NCI-H2107 (cell line): ENCODE measurements at places on chromosomes 3 and 15.

- no peak for DNase-seq
Measured at GRCh38 chr3:149152420-149152819, 23.0 kb downstream of the HPS3 start.

DNA sequence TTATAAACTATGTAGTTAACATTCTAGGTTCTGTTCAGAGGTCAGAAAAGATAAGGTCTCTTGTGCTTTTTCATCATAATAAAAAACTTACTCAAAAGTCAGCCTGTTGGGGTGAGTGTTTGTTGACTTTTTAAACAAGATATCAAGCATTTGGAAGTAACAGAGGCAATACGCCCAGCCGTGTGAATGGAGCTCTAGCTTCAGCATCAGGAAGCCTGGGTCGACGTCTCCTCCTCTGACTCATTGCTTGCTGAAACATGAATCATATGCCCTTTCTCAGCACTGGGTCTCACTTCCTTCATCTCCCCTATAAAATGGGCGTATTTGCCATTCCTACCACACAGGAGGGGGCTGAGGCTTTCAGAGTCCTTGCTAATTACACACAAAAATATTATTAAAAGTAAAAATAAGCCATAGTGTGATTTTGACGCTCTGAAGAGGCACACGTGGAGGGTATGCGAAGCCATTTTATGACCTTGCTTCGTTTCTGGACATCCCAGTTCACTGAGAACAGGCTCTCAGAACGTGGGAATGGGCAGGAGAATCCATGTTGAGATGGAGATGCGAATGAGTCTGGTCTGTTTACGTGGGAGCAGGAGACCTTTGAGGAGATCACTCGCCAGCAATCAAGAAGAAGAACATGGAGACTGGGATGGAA is 220.8 kb upstream of the TPRG1 start:
- DNase-seq, result no peak

DNA sequence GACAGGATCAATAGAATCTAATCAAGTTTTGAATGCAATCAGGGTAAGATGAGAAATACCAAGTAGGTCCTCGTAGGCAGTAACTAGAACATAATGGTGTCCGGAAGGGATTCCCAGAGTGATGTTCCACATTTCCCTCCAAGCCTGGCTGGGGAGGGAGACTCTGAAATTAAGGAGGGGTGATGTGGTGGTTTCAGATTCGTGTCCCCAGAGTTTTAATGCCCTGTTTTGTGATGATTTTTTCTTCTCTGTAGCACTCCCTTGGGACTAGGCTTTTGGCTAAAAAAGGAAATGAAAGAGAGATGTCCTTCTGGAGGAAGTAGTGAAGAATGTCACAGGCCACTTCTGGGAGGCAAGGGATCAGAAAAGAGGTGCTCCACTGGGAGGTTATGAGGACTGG is 108.3 kb upstream of the CACNA2D3 start:
- no peak for DNase-seq

DNA sequence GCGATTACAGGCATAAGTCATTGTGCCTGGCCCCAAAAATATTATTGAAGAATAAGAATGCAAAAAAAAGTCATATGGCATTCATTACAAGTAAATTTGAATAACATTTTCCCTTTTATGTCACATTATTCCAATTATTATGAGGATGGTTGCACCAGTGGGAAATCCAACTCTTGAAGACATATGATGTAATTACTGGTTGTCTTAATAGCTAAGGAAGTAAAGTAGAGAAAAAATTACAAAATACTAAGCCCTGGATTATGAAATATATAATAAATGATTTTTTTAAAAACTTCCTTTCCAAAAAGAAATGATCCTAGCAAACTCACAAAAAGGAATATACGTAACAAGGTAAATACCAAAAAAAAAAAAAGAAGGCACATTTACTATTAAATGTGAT is 98.9 kb downstream of the FMN1 start:
- DNase-seq, result no peak

- no peak for DNase-seq
Measured at GRCh38 chr3:145422556-145422955, 738.4 kb downstream of the PLOD2 start.

- no peak for DNase-seq
Measured at GRCh38 chr3:4332574-4332973, 29.4 kb downstream of the SETMAR start.

- no peak for DNase-seq
Measured at GRCh38 chr15:85690561-85691231, 104.0 kb downstream of the KLHL25 start.

DNA sequence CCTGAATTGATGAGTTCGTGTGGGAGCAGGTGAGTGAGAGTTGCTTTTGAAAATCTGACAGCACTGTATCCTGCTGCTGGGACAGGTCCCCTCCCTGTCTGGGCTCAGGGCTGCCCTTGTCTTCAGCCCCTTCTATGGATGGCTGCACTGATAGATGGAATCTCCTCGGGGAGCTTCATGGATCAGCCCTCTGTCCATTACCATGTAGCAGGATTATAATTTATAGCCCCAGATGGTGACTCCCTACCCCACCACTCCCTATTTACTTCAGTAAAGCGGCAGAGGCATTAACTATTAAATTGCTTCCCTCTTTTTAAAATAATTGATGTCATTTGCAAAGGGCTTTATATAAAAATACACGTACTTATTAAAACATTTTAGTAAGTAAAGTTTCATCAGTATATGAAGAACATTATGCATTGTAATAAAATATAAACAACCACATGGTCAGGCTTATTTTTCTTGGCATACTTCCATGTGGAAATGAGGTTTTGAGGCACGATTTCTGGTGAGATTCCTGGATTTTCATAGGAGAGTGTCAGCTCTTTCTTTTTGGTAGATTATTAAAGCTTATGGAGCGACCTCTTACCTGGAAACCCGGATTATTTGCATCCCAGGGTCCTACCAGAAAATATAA is 38.5 kb downstream of the MAP3K13 start:
- DNase-seq, result no peak

GRCh38 chr15:28107111-28107903 is 8.2 kb upstream of the OCA2 start:
- no peak for DNase-seq

DNA sequence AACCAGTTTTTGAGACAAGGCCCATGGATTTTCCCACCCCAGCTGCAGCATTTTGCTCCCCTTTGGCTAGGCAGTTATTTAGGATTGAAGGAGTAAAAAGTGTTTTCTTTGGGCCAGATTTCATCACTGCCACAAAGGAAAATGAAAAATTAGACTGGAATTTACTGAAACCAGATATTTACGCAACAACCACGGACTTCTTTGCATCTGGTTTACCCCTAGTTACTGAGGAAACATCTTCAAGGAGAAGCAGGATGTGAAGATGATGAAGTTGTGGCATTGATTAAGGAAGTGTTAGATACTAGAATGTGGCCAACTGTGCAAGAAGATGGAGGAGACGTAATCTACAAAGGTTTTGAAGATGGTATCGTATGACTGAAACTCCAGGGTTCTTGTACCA is 165.2 kb upstream of the MYRIP start:
- no peak for DNase-seq

DNA sequence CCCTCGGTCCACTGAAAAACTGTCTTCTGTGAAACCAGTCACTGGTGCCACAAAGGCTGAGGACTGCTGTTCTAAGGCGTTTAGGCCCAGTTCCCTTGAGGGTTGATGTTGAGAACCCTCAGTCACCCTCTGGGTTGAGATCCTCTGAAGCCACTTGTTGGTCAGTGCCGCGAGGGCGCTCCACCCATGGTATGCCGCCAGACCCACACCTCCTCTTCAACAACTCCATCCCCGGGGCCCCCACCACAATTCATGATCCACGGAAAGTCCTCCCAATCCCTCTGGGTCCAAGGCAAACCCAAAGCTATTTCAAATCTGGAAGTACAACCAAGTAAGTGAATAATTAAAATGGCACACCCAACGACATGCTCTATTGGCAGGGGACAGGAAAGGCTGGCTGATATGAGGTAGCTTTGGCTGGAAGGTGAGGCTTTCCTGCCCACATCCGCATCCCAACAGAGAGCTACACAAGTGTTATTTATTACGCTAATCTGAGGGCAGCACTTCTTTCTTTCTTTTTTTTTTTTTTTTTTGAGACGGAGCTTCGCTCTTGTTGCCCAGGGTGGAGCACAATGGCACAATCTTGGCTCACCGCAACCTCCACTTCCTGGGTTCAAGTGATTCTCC is 58.1 kb downstream of the XXYLT1 start:
- no peak for DNase-seq

DNA sequence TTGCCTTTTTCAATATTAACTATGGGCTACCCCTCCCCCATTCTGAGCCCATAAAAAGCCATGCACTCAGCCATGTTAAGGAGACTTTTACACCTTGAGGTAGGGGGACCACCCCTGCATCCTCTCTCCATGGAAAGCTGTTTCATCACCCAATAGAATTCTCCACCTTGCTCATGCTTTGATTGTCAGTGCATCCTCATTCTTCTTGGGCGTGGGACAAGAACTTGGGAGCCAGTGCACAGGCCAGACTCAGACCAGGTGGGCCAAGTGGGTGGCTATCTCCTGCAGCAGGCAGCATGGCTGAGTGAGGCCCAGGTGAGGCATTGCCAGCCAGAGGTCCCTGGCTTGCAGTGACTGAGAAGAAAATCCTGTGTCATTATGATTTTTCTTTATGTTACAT is 357.4 kb upstream of the CDIN1 start:
- DNase-seq, result no peak

DNA sequence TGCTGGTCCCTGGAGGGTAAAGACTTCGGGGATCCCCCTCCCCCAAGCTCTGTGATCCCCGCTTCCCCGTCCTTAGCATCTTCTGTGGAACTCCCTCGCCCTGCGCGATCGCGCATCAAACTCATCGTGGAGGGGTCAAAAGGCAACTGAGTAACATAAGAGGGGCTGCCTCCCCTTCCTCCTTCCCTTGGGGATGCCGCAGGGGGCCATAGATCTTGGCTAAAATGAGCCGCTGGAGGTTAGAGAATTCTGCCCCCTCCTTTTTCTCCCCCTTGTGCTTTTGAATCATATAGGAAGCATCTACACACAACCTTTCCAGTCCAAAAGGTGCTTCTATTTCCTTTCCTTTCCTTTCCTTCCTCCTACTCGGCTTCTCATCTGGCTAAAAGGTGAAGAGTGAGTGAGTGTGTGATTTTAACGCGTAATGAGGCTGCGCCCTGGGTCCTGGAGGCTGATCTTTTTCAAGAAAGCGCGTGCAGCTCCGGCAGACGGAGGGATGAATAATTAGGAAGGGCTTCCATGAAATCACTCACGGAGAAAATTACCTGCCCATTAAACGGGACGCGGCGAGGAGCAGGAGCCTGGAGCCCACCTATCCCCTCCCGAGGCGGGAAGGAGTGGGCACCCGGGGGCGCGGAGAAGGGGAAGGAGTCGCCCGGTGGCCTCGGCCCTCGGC is 831 bp upstream of the ROBO2 start:
- DNase-seq, result peak; percentile 38

GRCh38 chr3:124559846-124560574 is 170.2 kb upstream of the UMPS start:
- peak; percentile 78 for DNase-seq

GRCh38 chr3:43191116-43191515 is 85.2 kb upstream of the POMGNT2 start:
- DNase-seq, result no peak

- no peak for DNase-seq
Measured at GRCh38 chr15:81301815-81302399, 22.0 kb downstream of the STARD5 start.

GRCh38 chr15:68682330-68682729 is 103.5 kb downstream of the CORO2B start:
- no peak for DNase-seq

DNA sequence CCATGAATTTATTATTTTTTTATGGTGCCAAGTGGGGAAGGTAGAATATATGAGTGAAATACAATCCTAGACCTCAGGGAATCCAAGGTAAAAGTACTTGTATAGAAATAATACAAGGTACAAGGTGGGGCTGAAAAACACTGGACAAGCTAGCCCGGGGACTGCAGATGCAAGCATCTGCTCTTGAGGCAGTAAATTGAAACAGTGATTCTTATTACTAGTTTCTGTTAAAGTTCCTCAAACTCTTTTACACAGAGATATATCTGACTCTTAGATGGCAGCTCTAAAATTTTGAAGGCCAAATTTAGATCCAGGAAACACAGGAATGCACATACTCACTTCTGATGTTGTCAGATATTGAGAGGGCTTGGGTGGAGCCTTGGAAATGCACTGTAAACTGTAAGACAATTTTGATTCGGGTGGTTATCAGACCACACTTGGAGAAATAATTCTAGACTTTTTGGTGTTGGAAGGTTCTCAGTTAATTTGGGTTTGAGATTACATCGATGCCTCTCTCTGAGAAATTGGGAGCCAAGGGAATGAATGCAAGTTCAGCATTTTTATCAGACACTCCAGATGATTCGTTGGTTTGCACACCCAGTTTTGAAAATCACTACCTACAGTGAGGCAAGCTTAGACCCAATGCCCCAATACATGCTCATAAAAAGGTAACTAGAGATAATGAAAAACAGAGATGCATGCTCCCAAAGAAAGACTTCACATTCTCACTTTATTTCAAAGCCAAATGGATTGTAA is 7.3 kb downstream of the TP63 start:
- DNase-seq, result no peak

DNA sequence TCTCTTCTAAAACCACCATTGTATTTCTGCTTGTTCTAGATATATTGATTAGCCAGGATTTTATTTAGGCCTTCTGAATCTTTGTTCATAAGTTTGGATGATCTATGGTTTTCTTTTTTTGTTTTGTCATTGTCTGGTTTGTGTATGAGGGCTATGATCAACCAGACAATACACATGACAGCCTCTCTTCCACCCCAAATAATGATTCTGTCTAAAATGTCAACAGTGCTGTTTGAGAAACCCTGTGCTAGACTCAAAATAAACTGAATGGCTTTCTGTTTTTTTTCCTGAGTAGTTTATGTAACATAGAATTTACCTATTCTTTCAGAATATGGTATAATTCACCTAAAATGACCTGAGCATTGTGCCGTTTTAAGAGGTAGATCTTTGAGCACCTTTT is 66.1 kb downstream of the PLCL2 start:
- DNase-seq, result no peak

DNA sequence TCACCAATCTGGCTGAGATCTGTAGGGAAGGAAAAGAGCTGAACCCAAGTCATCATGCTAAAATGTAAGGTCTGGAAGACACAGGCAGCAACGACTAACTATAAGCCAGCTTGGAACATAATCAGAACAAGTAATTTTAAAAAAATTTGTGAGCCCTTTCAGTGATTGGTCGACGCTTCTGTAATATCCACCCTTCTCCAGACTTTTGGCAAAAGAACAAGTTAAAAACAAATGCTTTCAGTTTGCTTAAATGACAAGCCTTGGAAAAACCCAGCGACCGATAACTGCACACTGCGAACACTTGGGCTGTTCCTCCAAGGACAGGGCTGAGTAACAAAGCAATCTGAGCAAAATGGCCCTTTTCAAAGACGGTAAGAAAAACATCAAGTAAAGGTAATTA is 49.6 kb downstream of the PCSK6 start:
- DNase-seq, result no peak

GRCh38 chr3:161412123-161412522 is 40.8 kb upstream of the SPTSSB start:
- no peak for DNase-seq
